MV-4-11 (cell line): ENCODE measurements at places on chromosomes 3 and 15.

DNA sequence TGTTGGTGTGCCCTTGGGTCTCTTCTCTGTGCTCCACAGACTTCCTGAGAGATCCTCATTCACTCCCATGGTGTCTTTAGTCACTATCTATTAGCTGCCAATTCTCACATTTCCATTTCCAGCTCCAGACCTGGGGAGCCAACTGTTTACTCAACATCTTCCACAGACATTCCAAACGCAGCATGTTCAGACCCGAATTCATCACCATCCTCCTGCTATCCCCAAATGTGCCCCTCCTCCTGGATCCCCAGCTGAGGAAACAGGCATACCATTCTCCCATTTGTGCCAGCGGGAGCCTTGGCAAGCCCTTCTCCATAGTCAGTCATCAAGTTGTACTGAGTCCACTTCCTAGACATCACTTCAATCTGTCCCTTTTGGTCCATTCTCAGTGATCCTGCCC, 67.1 kb downstream of the TAMM41 start:
- no peak for DNase-seq

- DNase-seq: no peak
Observed at GRCh38 chr3:136576279-136577009, 175.7 kb downstream of the STAG1 start.

DNA sequence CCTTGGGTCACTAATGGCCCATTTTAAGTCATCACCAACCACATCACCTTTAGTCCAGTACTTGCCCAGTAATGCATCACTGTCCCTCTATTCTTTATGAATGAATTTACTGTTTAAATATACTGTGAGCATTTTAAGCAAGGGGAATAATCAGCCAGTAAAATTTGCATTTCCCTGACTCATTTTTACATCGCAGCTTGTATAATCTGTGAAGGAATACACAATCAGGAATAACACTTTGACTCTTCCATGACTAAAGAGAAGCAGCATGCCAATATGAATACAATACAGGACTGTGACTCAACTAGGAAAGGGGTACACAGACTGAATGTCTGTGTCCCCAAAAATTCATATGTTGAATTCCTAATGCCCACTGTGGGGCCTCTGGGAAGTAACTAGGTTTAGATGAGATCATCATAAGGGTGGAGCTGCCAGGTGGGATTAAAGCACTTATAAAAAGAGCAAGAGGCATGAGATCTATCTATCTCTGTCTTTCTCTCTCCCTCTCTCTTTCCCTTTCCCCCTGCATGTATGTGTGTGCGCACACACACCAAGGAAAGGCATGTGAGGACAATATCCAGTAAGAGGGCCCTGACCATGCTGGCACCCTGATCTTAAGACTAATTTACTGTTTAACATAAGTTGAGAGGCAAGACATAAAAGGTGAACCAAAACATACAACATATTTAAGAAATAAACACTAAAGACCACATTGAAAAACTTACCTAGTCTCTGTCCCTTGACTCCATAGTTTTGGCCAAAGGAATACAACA, 12.1 kb downstream of the B4GALT4 start:
- DNase-seq: no peak

GRCh38 chr15:99451484-99451883, 114.3 kb upstream of the MEF2A start:
- no peak for DNase-seq

DNA sequence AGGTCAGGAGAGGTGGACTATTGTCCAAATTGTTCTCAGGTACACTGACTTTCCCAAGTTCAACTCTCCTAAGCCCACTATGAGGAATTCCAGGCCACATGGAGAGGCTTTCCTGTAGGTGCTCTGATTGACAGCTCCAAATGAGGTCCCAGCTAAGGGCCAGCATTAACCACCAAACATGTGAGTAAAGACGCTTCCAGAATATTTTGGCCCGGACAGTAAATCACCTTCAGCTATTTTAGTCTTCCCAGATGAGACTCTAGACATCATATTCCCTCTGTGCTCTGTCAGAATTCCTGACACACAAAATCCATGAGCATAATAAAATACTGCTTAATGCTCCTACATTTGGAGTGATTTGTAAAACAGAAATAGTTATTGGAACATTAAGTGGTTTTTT, 135.5 kb downstream of the TGFBR2 start:
- DNase-seq: no peak

DNA sequence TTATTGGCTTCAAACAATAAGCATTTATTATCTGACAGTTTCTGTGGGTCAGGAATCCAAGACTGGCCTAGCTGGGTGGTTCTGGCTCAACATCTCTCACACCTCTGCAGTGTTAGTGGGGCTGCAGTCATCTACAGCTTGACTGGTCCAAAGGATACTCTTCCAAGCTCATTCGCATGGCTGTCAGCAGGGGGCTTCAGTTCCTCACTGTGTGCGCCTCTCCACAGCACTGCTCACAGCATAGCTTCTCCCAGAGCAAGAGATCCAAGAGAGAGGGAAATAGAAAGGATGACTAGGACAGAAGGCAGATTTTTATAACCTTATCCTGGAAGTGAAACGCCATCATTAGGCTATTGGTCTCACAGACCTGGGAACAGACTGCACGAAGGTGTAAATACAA, 64.2 kb downstream of the MAGI1 start:
- DNase-seq: no peak

DNA sequence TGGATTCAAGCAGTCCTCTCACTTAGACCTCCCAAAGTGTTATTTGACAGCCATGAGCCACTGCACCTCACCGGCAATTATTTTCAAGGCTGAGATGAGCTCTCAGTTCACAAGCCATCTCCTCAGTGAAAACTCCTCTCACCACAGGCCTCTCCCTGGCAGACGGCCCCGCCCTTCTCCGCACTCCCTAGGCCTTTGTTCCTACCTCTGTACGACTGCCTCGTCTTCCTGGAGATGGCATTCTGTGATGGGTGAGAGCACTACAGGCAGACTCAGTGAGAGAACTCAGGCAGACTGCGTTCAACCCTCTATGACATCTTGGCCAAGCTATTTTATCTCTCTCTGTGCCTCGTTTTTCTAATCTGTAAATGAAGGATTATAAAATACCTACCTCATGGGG, 67.0 kb upstream of the TPM1 start:
- no peak for DNase-seq

DNA sequence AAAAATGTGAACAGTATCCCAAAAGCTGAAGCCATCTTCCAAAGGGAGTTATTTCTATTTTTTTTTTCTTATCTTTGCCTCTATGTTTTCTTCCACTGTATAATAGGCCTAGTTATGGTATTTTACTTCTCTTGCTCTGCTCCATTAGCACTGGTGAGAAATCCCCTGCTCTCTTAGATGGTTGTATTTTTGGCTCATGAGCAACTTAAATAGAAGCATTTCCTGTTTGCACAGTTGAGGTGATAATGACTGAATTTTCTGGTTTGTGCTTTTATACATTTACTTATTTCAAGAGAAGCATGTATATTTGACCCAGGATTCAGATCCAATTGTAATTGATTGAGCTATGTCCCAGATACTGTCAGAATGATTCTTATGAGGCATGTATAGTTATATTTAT, 61.6 kb upstream of the CD200R1L start:
- DNase-seq: no peak

DNA sequence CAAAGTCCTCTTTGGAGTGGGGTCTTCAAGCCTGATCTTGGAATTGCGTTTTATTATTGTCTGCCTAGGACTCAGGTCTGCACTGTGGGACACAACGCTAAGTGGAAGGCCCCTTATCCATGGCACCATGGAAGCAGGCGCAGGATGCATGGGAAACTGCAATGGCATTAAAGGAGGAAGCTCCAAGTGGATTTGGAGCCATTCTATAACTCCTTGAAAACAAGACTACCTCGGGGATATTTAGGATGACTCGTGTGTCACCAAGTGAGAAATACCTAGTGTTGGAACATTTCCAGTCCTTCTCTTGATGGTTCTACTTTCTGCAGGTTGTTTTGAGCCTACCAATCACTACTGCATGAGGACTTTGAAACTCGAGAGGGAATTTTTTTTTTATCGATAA, 126.6 kb upstream of the ZBED2 start:
- DNase-seq: no peak

DNA sequence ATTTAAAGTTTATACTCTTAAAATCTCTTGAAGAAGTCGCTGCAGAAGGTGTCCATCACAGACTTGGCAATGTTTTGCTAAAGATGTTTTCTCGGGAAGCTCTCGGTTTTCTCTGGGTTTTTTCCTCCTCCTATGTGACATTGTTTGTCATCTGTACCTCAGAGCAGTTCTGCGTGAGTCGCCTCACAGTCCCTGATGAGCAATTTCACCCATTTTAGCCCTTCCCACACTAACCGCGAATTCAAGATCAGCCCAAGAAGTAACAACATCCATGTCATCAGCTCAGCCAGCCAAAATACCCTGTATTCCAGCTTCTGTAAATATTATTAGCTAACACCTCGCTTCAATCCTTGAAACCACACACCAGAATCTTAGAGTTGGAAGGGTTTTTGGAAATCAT, 224.3 kb upstream of the SETMAR start:
- DNase-seq: peak; percentile 24

- DNase-seq: no peak
Observed at GRCh38 chr3:53486961-53487654, 7.3 kb upstream of the CACNA1D start.

GRCh38 chr15:52559575-52559974, 9.3 kb downstream of the ARPP19 start:
- no peak for DNase-seq

DNA sequence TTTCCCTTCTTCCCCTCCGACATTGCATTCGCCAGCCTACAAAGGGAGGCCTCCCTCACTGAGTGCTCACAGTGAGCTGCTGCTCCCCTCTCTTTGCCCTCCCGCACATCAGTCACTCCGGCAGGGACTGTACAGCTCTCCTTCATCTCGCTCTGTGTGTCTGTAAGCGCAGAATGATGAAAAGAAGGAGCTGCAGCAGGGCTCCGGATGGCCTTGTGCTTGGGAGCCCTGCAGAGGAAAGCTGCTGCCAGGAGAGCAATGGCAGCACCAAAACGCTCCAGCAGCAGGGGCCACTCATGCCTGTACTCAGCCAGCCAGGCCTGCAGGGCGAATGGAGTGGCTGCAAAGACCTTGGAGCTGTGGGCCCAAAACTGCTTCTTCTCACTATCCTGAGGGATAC, 107.0 kb upstream of the NSMCE3 start:
- no peak for DNase-seq

- DNase-seq: no peak
Observed at GRCh38 chr3:25448750-25449692, 21.0 kb downstream of the RARB start.

GRCh38 chr3:58801541-58801940, 135.0 kb upstream of the FAM3D start:
- no peak for DNase-seq

DNA sequence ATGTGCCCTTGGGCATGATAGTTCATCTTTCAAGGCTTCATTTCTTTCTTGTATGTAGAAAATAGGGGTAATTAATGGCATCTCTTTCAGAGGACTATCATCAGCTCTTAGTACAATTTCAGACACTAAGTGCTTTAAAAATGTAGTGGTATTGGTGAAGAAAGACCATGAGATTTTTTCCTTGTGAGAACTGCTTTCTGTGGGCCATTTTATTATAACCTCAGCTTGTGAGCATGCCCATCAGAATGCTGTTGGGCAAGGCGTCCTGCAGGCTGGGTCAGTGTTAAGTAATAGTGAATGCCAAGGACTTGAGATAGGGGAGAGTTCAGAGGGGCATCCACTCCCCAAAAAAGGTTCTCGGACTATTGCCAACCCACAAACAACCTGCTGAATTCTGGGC, 187.9 kb downstream of the GHSR start:
- DNase-seq: no peak

- DNase-seq: no peak
Observed at GRCh38 chr3:89419647-89420241, 312.3 kb downstream of the EPHA3 start.

DNA sequence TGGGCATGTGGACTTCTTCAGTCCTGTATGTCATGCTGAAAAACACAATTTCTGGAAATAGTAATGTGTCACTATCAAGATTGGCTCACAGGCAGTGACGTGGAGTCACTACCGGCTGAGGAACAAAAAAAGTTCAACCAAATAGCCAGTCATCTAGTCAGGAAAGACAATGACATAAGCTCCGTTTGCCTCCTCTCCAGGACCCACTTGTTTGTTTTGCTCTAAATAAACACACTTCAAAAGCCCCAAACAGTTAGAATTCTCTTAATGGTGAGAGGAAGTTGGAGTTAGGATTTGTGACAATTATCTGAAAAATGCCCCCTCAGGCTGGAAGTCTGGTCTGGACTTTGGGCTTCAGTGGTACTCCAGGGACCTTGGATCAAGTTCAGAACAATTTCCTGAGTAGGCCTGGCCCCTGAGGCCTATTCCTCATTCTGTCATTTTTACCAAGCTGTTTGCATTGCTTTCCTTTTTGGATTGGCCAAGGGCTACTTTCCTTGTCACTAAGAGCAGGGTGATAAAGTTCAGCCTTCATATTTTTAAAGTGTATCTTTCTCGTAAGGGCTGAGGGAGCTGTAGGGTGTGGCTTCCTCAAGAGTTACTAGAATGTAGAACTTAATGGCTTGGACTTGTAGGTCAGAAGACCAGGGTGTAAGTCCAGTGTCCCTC, 98.9 kb downstream of the EOMES start:
- no peak for DNase-seq

DNA sequence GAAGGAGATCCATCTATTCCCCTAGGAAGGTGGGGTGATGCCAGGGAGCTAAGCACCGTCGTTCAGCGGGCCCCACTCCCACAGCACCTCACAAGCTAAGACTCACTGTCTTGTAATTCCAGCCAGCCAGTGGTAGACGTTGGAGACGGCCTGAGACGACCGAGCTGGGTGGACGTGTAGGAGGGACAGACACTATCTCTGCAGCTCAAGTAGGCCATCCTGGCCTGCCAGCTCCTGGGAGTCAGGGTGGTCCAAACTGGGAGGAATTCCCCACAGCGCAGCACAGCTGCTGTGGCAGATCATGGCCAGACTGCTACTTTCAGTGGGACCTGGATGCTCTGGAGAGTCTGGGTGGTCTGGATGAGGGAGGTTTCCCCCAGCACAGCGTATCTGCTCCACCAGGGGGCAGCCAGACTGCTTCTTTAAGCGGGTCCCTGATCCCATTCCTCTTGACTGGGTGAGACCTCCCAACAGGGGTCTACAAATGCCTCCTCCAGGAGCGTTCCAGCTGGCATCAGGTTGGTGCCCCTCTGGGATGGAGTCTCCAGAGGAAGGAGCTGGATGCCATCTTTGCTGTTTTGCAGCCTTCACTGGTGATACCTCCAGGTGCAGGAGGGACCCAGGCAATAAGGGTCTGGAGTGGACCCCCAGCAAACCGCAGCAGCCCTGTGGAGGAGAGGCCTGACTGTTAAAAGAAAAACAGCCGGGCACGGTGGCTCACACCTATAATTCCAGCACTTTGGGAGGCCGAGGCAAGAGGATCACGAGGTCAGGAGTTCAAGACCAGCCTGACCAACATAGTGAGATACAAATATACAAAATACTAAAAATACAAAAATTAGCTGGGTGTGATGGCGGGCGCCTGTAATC, 27.6 kb downstream of the GNB5 start:
- no peak for DNase-seq
